ENCODE measurements at places on chromosomes 4 and X.

DNA sequence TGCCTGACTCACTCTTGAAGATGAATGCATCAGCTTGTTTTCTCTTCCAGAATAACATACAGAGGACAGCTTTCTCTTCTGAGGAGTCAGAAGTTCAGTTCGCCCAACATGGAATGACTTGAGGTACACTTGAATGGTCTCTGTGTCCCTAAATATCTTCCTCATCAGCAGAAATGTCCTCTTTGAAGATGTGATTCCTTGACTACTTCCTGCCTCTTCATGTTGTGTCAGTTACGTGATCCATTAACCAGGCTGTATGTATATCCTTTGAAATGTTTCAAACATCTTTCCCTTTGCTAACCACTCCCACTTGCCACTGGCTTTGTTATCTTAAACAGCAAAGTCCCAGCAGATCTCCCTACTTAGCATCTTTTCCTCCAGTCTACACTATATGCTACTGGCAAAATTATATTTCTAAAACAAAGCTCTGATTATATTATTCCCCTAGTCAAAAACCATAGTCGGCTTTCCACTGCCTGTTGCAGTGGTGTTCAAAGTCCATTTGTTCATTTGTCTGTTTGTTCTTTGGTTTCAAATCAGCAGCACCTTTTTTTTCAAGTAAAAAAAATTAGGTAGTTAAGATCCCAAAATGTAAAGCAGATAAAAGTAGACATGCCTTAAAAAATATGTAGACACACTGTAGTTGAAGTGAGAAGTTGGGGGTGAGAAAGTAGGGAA is 82.1 kb upstream of the PAK3 start:
- DNase-seq = no peak

DNA sequence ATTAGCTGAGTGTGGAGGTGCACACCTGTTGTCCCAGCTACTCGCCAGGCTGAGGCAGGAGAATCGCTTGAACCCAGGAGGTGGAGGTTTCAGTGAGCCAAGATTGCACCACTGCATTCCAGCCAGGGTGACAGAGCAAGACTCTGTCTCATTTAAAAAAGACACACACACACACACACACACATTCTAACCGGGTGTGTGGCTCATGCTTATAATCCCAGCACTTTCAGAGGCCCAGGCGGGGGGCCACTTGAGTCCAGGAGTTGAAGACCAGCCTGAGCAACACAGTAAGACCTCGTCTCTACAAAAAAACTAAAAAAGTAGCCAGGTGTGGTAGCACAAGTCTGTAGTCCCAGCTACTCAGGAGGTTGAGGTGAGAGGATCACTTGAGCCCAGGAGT is 152.3 kb downstream of the LRBA start:
- no peak for DNase-seq

- DNase-seq = no peak
These were observed 39.3 kb downstream of the RTL3 start for GRCh38 chrX:78619834-78620233.

- DNase-seq = no peak
These were observed 493.4 kb downstream of the ACTRT1 start for GRCh38 chrX:127558811-127559210.

DNA sequence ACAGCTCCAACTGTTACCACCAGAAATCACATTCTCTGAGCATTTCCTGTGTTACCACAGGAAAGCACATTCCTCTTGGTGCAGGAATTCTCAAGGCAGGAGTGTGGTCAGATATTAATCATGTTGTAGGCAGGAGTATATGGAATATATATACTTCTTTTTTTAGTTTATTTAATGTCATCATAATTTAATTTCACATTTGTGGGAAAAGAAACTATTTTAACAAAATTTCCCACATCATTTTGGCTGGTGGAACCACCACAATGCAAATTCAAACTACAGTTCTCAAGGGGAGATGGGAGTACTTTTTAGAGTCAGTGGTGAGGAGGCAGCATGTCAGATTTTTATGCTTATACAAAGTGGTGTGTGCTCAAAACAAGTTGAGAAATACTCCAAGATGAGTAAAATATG is 139.0 kb downstream of the ATP10D start:
- DNase-seq = no peak

GRCh38 chr4:99642725-99643489 is 14.7 kb downstream of the C4orf54 start:
- no peak for DNase-seq

DNA sequence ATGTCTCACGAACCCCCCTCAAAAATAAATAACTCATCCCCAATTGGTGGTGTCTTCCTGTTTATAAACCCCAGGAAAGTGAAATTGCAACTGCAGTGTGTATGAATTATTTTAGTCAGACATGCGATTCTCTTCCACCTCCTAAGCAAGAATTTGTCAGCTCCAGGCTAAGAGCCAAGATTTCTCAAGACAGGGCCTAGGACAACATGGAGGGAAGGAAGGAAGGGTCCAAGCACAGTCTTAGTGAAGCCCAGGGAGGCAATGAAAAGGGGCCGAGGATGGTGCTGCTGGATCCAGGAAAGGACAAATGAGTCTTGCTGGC is 20.0 kb downstream of the SH3KBP1 start:
- no peak for DNase-seq

Data from effector CD8-positive, alpha-beta T cell (primary cell).